ENCODE measurements at places on chromosomes 5 and 9. TPM values are rescaled to one million over a fixed set of nuclear protein-coding genes. Genes with fewer than 3 reads are reported as not detected.

GRCh38 chr9:79371948-79372555 lies 199.7 kb upstream of the TLE4 start:
- no peaks in the 10 kb centered on the region for H3K36me3 ChIP-seq
- no peak for DNase-seq
- H3K27me3 ChIP-seq = no peaks in the 10 kb centered on the region

DNA sequence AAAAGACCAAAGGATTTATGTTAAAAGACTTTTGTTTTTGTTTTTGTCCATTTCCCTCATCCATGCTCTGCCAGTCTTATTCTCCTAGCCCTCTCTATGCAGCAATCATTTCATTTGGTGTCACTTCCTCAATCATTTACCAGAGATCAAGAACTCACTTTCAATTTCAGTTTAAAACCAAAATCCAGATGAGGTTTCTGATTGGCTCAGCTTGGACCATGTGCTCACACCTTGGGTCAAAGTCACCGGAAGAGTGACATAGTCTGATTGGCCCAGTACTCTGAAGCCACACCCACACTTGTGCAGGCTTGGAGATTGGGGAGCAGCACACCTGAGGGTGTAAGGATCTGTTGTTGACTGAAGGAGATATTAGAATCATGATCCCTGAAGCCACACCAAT lies 79.6 kb downstream of the TLR4 start:
- no peaks in the 10 kb centered on the region for H3K36me3 ChIP-seq
- H3K4me3 ChIP-seq = no peak overlapping the region
- no peak for DNase-seq
- no peaks in the 10 kb centered on the region for H3K27me3 ChIP-seq

DNA sequence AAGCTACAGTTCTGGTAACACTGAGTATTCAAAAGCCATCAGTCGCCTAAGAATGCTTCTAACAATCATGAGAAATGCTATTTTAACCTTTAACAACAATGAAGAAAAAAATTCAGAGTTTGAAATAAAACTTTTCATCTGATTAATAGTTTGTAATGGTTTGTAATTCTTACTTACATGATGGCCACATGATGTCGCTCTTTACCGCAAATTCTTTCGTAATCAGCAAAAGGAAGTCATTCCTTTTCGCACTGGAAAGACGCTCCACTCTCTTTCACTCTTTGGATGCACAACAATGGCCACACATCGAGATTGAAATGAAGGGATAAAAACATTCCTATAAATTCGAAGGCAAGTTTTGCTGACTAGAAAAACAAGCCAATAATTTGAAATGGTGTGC lies at the start of gene PCDHA7:
Gene PCDHA7 (plus strand): TSS at position 277 of the 400 bp plus-strand sequence. CDS start 115 bp downstream, at position 392.
- H3K27ac ChIP-seq = no peak within 1 kb of the TSS
- no peaks in the 10 kb centered on the region for H3K4me1 ChIP-seq
- no peak for DNase-seq
- no peaks in the 10 kb centered on the region for H3K36me3 ChIP-seq
- no peak within 1 kb of the TSS for H3K4me3 ChIP-seq

RLN1 gene
- total RNA-seq = not detected

GRCh38 chr5:179373961-179374505 lies 28.8 kb upstream of the ADAMTS2 start:
- H3K36me3 ChIP-seq = no peaks in the 10 kb centered on the region
- no peak overlapping the region for H3K4me3 ChIP-seq
- no peaks in the 10 kb centered on the region for H3K27me3 ChIP-seq
- H3K4me1 ChIP-seq = no peaks in the 10 kb centered on the region
- H3K27ac ChIP-seq = no peak overlapping the region

GRCh38 chr5:42059291-42059690 lies 134.2 kb downstream of the FBXO4 start:
- no peaks in the 10 kb centered on the region for H3K4me1 ChIP-seq
- H3K27me3 ChIP-seq = no peaks in the 10 kb centered on the region

ADAMTS16 gene
- total RNA-seq = 5.6 TPM

GRCh38 chr9:84701801-84702200 lies 32.3 kb downstream of the NTRK2 start:
- no peaks in the 10 kb centered on the region for H3K4me1 ChIP-seq
- DNase-seq = no peak
- no peaks in the 10 kb centered on the region for H3K27me3 ChIP-seq
- no peaks in the 10 kb centered on the region for H3K36me3 ChIP-seq

PRR7 gene
- 1.3 TPM for total RNA-seq

DNA sequence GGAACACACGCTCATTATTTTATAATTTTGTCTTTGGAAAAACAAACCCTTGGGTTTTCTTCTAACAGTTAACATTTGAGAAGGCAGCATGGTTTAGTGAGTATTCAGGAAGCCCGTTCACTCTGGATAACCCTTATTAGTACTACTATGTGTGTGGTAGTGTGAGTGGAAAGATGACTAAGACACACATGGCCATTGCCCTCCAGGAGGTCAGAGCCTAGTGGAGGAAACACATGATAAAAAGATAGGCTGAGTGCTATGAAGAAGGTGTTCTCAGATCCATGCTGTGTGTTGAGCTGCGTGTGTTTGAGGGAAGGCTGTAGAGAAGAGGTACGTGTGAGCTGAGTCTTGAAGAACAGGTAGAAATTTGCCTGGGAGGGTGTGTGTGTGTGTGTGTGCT lies 8.4 kb downstream of the C5orf47 start:
- no peaks in the 10 kb centered on the region for H3K27me3 ChIP-seq
- no peaks in the 10 kb centered on the region for H3K4me1 ChIP-seq
- no peak overlapping the region for H3K4me3 ChIP-seq
- no peak for DNase-seq

AJM1 gene
- 13.2 TPM for total RNA-seq

DNA sequence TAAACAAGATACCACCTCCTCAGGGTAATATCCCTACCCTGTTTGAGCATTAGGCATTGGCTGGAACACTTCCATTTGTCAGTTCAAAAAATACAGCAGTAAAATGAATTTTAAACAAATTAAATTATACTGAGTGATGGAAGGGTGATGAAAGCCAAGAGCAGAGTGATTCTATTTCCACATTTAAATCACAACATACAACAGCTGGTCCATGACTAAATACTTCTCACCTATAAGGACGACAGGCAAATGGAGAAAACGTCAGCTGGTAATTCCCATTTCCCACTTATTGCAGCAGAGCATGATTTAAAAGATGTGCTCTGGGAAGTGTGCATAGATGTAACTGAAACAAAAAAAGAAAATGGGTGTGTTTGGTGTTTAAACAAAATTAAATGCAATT lies 543.6 kb upstream of the DAB2 start:
- peaks cover 32% of the 10 kb centered on the region for H3K4me1 ChIP-seq
- no peaks in the 10 kb centered on the region for H3K36me3 ChIP-seq
- H3K4me3 ChIP-seq = no peak overlapping the region
- peak; percentile 42 for DNase-seq
- peak overlapping the region; percentile 65 for H3K27ac ChIP-seq

DNA sequence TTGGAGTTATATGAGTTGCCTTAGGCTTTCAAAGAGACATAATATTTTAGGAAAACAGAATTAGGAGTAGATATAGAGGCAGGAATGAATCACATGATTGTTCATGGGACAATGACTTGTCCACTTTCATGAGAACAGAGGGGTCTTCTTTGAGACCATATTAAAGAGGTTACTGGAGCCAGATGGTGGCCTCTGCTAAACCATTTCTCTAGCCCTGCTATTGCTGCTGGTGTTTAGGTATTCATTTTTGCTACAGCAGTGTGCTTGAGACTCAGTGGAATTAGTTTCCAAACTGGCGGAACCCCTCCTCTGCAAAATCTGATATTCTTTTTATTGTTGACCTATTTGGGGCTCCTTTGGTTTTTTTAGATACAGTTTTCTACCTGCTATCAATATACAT lies 31.3 kb downstream of the GRAMD2B start:
- no peak overlapping the region for H3K4me3 ChIP-seq
- no peaks in the 10 kb centered on the region for H3K36me3 ChIP-seq
- H3K27me3 ChIP-seq = no peaks in the 10 kb centered on the region
- H3K4me1 ChIP-seq = no peaks in the 10 kb centered on the region
- no peak overlapping the region for H3K27ac ChIP-seq

DNA sequence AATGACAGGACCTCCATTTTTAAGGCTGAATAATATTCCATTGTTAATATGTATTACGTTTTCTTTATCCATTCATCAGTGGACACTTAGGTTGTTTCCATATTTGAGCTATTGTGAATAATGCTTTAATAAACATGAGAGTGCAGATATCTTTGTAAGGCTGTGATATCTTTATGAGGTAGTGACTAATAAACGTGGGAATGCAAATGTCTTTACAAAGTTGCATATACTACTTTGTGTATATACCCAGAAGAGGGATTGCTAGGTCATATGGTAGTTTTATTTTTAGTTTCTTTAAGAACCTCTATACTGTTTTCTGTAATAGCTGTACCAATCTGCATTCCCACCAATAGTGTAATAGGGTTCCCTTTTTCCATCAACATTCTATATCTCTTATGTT lies 148.7 kb downstream of the FOCAD start:
- no peak overlapping the region for H3K4me3 ChIP-seq
- no peak overlapping the region for H3K27ac ChIP-seq
- H3K27me3 ChIP-seq = no peaks in the 10 kb centered on the region
- DNase-seq = no peak

TMEM174 gene
- not detected for total RNA-seq

DNA sequence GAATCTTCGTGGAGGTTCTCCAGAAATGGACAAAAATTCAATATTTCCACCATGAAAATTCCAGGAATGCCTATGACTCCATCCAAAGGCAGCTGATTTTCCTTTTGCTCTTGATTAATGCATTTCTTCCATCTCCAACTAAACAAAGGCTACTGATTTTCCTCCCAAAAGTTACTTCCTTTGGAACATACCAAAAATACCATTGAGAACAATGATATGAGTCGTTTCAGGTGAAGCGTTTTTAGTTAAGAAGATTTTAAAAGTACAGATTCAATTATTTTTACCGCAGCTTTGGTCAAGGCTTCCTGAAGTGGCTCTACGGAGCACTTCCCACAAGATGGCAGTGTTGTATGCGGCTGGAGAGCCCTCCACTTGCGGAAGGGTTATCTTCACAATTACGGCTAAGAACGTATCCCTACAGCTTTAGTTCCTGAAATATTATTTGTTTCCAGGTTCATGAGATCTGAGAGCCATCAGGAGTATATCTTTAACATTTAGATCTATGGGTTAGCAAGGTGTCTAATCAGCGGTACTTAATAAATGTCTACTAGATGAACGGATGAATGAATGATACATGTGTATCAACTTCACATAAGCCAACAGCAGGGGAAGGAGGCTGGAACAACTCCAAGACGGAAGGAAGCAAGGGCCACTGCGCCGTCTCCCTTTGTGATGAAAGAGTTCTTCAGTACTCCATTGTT lies 35.9 kb upstream of the ARSB start:
- no peak overlapping the region for H3K27ac ChIP-seq
- DNase-seq = peak; percentile 68
- H3K36me3 ChIP-seq = no peaks in the 10 kb centered on the region

UTP15 gene
- total RNA-seq = 4.2 TPM

DNA sequence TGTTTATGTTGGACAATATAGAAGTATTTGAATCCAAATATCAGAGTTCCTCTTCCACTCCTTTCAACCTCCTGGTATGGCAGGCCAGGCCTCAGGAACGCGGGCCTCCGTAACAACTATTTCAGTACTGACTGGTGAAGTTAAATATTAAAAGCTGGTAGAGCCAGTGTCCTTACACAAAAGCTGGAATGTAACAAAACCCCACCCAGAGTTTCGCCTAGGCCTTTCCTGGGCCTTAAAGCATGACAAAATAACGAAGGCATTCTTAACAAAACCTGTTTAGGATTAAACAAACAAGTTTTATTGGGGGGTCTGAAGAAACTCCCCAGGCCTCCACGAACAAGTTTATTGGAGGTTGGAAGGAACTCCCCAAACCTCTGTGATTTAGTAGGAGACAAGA lies 61.6 kb upstream of the GNE start:
- H3K36me3 ChIP-seq = no peaks in the 10 kb centered on the region
- no peak overlapping the region for H3K4me3 ChIP-seq
- DNase-seq = peak; percentile 49
- H3K27me3 ChIP-seq = no peaks in the 10 kb centered on the region
- H3K4me1 ChIP-seq = peaks cover 46% of the 10 kb centered on the region

GRCh38 chr5:114176356-114176755 lies 185.5 kb upstream of the KCNN2 start:
- H3K27ac ChIP-seq = no peak overlapping the region
- no peaks in the 10 kb centered on the region for H3K27me3 ChIP-seq
- H3K4me3 ChIP-seq = no peak overlapping the region
- H3K36me3 ChIP-seq = no peaks in the 10 kb centered on the region
